ENCODE measurements at places on chromosomes 3 and 15.

GRCh38 chr15:97482521-97482920 lies 478.0 kb upstream of the ARRDC4 start:
- no peak for DNase-seq

DNA sequence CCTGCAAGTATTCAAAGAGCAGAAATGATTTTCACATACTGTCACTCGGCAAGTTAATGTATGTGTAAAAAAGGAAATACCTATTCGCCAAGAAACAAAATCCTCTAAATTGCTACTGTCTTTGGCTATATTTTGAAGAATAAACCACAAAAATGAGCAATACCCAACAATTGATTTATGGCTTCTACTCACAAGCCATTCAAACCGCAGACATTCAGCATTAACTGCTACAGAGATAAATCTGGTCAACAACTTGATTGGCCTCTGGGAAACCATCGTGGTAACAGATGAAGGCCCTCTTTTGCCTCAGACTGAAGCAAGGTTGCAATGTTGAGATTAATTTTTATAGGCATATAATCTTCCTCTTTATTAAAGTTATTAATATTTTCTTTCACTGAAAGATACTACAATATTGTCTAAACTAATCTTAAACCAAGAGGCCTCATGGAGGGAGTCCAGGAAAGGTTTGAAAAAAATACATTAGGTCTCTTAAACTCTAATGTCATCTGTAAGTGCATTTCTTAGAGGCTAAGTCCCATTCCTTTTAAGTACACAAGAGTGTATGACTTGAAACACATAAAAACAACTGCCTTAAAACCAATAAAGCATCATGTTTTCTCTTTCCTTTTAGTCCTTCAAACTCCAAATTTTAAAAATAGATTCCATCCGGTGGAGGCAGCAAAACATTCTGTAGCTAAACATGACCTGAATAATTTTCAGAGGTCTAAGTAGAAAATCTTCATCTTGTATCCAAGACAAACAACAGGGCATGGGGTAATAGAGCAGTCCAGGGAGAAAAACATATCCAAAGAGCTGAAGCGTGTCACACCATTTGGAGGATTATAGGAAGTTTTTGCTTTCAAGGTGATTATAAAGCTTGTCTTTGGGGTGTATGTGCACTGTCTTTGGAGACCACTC lies 162.4 kb upstream of the TGFBR2 start:
- DNase-seq = no peak

GRCh38 chr3:10389995-10390394 lies 69.1 kb upstream of the SEC13 start:
- no peak for DNase-seq

DNA sequence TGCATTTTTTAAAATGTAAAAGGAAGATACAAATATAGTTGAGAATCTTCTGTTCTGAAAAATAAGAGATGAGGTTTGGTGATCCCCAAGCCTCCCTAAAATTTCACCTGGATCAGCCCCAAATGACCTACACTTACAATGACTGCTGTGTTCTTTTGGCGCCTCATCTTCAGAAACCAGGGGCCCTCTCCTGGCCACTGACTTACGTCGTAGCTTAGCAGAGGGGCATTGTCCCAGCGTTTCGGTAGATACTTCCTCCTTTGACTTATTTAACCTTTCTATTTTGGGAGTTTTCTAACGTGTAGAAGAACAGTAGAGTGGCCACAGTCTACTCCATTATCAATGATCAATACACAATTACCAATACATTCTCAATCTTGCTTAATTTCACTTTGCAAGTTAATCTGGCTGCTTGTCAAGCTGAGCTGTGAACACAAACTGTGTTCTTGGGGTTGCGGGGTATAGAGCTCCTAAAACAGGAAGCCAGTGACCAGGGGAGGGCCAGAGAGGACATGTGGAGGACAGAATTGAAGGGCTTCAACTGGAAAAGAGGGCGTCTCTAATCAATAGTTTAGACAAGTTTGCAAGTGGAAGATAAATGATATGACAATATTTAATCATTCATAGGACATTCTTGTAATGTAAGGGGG lies 419.5 kb downstream of the LPP start:
- no peak for DNase-seq

DNA sequence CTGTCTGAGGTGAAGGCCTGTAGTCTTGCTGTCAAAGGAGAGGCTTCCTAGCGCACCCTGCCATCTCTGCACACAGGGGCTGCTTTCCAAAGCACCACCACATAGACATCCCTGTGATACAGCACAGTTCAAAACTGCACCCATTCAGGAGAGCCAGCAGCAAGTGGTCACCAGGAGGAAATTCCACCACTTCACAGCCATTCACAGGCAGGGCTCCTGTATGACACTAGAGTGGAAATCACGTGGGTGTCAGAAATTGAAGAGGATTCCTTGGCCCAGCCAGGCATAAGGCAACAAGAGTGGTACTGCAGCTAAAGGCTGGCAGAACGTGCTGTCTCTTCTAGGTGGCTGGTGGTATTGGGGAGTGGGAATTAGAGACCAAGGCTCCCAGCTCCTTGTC lies 102.8 kb downstream of the RFTN1 start:
- no peak for DNase-seq

GRCh38 chr15:78003539-78004008 lies 73.9 kb downstream of the TBC1D2B start:
- no peak for DNase-seq

GRCh38 chr3:89947337-89947954 lies 840.0 kb downstream of the EPHA3 start:
- DNase-seq = no peak

Data from kidney capillary endothelial cell (primary cell).